Foreskin fibroblast (primary cell): ENCODE measurements at places on chromosomes 7 and 10.

- DNase-seq, result peak; percentile 45
Measured at GRCh38 chr10:91745090-91745831, 53.0 kb upstream of the TNKS2 start.

DNA sequence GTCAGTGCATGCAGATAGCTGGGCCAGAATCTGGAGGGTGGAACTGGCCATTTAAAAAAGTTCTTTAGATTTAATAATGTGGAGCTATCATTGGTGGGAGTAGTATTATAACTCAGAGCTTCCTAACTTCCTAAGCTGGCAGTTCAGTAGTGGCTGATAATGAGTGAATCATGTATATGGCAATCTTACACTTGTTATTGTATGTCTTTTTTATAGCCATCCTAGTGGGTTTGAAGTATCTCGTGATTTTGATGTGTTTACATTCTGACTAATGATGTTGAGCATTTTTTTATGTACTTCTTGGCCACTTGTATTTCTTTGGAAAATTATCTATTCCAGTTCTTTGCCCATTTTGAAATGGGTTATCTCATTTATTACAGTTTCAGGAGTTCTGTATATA, 15.4 kb downstream of the TFAM start:
- DNase-seq, result peak; percentile 76

- peak; percentile 62 for DNase-seq
Measured at GRCh38 chr10:82814635-82815034, 939.6 kb downstream of the NRG3 start.

GRCh38 chr7:103079836-103080235, 4.9 kb downstream of the ARMC10 start:
- no peak for DNase-seq

- DNase-seq, result no peak
Measured at GRCh38 chr7:27377988-27378387, 135.4 kb downstream of the EVX1 start.
